ENCODE measurements at places on chromosomes 2 and 18. TPM values are rescaled to one million over a fixed set of nuclear protein-coding genes. Genes with fewer than 3 reads are reported as not detected.

DNA sequence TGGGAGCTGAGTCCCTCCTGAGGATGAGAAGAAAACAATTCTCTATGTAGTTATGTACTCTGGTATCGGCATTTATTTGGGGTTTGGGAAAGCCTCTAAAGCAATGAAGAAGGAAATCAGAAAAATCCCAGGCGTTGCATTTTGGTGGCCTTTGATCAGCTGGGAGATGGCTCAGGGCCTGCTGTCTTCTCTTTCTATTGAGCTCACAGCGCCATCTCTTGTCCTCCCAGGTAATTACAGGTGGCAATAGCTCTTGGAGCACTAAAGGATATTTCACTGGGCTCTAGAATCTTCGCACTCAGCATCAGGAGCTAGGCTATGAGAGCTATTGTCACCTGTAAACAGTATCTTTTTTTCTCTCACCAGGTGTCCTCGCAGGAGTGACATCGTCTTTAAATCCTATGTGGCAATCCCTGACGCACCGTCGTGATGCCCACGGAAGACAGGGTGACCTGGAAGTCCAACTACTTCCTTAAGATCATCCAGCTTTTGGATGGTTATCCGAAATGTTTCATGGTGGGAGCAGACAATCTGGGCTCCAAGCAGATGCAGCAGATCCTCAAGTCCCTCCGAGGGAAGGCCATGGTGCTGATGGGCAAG, 76.1 kb upstream of the PMAIP1 start:
- H3K4me1 ChIP-seq = no peaks in the 10 kb centered on the region
- DNase-seq = no peak
- H3K27me3 ChIP-seq = no peaks in the 10 kb centered on the region
- H3K4me3 ChIP-seq = no peak overlapping the region
- H3K27ac ChIP-seq = no peak overlapping the region
- H3K36me3 ChIP-seq = no peaks in the 10 kb centered on the region

SLC30A3 gene
- total RNA-seq = 7.6 TPM

LIMS1 gene
- 39.8 TPM for total RNA-seq

ZNF519 gene
- not detected for total RNA-seq

DNA sequence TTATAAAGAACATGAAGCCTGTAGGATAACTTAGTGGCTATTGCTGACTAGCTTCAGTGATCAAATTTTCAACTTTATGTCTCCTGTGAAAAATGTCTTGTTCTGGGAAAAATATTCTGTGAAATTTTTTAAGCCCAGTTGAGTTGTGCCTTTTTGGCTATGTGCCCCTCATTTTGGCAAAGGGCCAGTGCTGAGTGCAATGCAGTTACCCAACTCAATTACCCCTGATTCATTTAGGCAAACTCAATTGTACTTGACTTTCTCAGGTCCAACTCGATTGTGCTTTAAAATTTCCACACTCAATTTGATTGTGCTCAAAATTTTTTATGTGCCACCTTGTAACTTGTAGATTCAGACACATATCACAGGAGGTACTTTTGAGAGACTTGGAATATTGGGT, 548.8 kb upstream of the NRP2 start:
- H3K27ac ChIP-seq = no peak overlapping the region
- DNase-seq = no peak
- H3K4me3 ChIP-seq = no peak overlapping the region
